ENCODE measurements at places on chromosomes 12 and 14.

DNA sequence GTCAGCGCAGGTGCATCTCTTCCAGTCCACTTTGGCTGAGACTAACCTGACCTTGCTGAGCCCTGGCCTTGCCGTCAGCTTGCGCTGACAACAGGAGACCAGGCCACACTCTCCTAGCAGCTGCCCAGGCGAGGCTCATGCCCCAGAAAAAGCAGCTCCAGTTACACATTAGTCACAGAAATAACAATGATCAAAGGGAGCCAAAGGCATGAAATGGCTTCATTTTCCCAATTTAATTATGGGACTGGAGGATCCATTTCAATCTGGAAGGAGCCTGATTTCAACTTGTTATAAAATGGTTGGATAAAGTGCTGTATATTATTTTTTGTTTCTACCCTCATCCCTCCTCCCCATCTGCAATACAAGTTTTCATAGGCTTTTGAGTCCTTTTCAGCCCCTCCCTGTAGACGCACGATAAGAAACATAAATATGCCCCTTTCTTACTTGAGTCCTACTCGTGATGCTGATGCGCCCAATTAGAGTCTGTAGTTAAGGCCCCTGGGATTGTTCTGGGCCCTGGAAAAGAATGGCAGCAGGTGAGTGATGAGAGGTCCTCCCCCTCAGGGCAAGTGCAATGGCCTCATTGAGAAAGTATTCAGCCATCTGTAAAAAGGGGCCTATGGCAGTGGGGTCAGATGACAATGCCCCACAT lies 376.0 kb downstream of the C12orf75 start:
- DNase-seq, result no peak

DNA sequence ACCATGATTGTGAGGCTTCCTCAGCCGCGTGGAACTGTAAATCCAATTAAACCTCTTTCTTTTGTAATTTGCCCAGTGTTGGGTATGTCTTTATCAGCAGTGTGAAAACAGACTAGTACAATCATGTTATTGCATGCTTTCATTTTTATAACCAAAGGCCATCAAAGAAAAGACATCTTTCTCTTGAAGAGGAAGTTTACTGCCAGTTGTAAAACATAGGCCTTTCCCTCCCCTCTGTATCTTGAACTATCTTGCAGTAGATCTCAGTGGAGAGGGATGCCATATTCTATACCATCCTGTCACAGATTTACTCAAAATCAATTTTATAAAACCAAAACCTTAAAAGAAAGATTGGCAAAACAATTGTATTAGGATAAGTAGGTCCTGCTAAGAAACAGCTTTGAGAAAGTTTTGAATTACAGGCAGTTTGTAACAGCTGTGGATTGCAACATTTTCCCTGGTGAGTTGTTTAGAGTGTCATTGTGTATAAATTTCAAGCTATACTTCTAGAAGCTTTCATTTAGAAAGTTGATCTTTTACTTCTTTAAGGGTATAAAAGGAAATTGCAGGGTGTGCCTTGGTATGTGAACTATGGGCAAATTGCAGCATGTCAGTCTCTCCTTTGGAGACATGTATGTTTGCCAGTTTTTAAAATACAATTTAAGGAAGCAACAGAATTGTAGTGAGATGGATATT lies 128.0 kb downstream of the ATP23 start:
- DNase-seq, result no peak

DNA sequence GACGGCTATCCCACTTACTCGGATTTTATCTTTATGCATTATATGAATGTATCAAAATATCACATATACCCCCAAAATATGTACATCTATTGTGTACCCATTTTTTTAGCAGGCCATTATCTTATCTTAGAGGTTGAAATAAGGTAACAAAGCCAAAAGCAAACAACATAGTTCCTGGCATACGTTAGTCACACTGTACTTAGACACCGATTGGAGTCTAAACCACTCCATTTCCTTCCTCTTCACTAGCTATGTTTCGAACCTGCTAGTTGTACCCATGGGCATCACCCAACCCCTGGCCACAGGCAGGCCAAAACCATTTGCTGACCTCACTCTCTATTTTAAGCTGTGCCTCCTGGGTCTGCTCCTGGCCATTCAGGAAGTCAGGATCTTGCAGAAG lies 66.3 kb downstream of the GRIN2B start:
- no peak for DNase-seq

GRCh38 chr14:103899316-103899715 lies 28.9 kb upstream of the TDRD9 start:
- DNase-seq, result no peak

- no peak for DNase-seq
Measured at GRCh38 chr14:39666386-39666785, 234.2 kb upstream of the FBXO33 start.

DNA sequence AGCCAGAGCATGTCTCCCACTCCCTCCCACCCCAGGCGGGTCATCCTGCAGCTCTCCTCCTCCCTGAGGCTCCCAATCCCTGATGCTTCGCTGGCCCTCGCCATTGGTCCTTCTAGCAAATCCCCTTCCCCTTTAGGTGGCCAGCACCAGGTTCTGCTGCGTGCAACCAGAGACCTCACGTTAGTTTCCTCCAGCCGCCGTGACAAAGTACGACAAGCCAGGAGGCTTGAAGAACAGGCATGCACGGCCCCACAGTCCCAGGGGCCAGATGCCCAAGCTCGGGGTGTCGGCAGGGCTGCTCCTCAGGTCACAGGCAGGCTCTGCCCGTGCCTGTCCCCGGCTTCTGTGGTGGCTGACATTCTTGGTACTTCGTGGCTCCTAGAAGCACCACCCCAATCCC lies 95.8 kb downstream of the RIMBP2 start:
- no peak for DNase-seq

- DNase-seq, result no peak
Measured at GRCh38 chr12:76462668-76463224, 96.8 kb downstream of the OSBPL8 start.

DNA sequence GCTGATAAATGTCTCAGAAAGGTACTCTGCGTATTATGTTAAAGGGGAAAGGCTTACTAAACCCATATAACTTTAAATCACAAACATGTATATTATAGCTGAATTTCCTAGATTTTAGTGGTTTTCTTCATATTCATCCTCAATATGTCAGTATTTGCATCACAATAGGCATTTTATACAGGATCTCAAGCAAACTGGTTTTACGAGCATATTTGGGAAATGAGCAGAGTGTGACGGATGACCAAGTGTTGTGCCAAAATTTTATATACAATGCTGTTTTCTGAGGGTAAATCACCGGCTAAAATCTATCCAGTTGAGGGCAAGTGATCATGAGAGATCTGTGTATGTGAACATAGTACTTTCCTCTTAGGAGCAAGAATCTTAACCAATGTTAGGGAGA lies 8.4 kb downstream of the CPM start:
- DNase-seq, result no peak

DNA sequence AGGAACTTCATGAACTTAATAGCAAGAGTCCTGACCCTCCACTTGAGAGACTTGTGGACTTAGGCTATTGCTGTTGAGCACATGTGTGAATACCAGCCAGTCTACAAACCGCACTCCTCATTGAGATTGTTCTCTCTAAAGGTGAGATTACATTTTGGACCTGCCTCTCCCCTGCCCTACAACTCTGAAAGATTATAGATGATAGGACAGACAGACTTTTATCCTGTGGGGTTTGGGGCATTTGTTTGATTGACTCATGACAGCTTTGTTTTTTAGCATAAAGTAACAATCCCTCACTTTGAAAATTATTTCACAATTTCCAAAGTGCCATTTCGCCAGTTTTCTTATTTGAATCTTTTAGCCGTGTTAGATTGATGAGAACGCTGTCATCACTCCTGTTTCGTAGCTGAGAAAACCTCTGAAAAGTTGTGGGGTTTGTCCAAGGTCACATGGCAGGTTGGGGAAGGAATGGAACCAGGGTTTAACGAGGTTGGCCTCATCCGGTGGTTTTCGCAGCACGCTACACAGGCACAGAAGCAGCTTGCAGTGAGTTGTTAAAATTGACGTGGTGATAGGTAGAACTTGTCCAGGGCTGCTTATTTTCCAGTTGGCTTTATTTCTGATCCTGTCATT lies 836 bp downstream of the EVL start:
- DNase-seq, result peak; percentile 86

DNA sequence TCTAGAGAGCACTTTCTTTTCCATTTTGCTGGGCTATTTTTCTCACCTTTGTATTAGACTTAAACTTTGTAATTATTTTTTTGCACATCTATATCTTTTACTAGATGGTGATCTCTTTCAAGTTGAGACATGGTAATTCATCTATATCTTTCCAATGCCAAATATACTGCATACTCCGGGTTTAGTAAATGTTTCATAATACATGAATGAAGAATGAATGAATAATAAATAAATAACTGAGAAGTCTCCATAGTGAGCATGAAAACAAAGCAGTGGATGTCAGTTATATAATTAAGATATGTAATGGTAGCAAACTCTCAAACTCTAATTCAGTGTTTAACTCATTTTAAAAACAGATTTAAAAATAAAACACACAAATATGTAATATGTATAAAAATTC lies 342.5 kb upstream of the KITLG start:
- DNase-seq, result no peak

GRCh38 chr14:94355191-94355794 lies 32.2 kb upstream of the SERPINA6 start:
- peak; percentile 15 for DNase-seq

- no peak for DNase-seq
Measured at GRCh38 chr12:23350808-23351207, 598.7 kb downstream of the SOX5 start.

DNA sequence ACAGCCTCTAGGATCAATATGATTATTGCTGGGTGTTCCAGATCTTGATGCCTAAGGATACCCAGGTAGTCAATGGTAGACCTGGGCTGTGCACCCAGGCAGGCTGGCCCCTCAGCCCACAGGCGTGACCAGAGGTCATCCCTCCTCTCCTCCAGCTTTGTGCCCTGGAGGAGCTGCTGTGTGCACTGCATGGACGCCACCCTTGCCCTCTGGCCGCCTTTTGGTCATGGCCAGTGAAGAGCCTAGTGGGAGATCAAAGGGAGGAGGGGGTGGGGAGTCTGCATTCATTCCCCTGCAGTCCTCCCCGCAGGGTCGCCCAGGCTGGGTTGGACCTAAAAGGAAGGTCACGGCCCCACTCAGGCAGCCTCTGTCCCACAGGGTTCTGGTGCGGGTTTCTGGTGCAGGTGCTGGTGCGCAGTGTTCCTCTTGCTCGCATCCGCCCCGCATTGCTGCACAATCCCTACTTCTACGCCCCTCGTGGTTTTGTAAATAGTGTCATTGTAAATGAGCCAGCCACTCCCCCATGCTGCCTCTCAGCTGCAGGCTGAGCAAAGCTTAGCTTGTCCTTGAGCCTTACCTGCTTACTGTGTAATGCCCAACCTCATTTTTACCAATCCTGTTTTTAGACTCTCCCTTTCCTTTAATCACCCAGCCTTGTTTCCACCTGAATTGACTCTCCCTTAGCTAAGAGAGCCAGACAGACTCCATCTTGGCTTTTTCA lies 55.3 kb downstream of the PSMA6 start:
- no peak for DNase-seq

- no peak for DNase-seq
Measured at GRCh38 chr14:22979748-22980392, 2.5 kb downstream of the AJUBA start.

GRCh38 chr12:46401662-46402061 lies 29.1 kb upstream of the SLC38A2 start:
- DNase-seq, result no peak

DNA sequence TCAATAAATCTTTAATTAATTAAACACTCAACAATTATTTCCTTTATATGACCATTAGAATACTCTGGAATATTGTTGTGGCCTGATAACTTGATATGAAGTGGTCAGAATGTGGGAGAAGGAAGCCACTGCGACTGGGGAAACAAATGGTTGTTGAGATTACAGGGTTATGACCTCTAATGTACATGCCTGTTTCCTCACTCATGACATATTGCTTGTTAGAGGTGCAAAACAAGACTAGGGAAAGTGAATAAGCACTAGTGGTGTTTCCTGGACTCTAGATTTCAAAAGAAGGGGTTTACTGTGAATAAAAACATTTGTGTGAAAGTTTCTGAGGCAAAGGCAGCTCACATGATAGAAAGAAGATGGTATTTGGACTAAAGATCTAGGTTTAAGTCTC lies 53.3 kb downstream of the STAB2 start:
- no peak for DNase-seq

GRCh38 chr12:106879612-106880011 lies 76.1 kb upstream of the TMEM263 start:
- peak; percentile 43 for DNase-seq

DNA sequence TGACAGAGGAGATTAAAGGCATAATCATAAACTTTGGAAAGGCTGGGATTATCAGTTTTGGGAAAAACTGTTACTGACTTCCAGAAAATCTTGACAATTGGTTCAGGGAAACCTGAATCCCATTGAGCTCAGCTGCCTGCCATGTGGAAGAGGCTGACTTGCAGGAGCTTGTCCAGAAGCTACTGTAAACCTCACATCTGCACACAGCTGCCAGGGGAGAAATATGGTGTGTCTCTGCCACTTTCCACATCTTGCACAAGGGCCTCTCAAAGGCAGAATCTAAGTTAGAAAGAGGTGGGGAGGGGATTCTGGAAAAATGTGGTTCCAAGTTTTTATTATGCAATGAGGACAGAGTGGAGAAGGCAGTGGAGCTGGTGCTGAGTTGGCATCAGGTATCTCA lies 8.7 kb upstream of the BHLHE41 start:
- no peak for DNase-seq

GRCh38 chr12:14272956-14273912 lies 92.2 kb upstream of the ATF7IP start:
- DNase-seq, result peak; percentile 79

DNA sequence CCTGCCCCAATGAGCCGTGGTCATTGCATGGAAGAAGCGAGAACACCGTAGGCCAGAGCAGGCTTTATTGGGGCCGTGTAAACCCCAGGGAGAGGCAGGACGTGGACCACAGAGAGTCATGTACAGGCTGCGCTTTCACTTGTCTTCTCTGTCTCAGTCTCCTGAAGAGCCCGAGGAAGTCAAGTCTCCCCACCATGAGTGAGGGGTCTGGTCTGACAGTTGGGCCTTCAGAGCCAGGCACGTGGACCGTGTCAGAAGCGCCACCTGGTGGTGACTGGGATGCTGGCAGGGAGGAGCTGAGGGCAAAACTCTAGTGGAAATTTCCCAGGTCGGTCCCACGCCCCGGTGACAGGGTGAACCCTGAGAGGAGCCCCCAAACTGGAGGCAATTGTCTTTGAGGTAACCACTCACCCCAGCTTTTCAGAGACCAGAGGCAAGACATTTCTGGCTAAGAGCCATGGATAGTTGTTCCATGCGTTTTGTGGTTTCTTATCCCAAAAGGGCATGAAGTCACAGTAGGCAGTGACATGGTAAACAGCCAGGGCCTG lies 17.4 kb downstream of the RPS6KL1 start:
- DNase-seq, result peak; percentile 86

GRCh38 chr14:54325766-54326165 lies 71.0 kb upstream of the CDKN3 start:
- DNase-seq, result no peak

DNA sequence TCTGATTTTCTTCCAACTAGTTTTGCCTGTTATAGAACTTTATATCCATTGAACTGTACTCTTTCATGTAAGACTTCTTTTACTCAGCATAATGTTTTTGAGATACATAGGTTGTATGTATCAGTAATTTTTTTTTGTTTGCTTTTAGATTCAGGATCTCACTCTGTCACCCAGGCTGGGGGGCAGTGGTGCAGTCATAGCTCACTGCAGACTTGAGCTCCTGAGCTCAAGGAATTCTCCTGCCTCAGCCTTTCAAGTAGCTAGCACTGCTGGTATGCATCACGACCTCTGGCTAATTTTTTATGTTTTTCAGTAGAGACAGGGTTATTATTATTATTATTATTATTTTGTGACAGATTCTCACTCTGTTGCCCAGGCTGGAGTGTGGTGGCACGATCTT lies 65.0 kb upstream of the DDHD1 start:
- DNase-seq, result no peak

- no peak for DNase-seq
Measured at GRCh38 chr12:12323118-12323517, 26.9 kb downstream of the MANSC1 start.
